ENCODE measurements at places on chromosomes 5 and 9.

GRCh38 chr9:83656032-83656680, 33.2 kb downstream of the IDNK start:
- no peaks in the 10 kb centered on the region for H3K36me3 ChIP-seq
- no peak overlapping the region for H3K27ac ChIP-seq
- H3K27me3 ChIP-seq: no peaks in the 10 kb centered on the region
- no peak for DNase-seq

- no peak for DNase-seq
- H3K27me3 ChIP-seq: no peaks in the 10 kb centered on the region
- no peaks in the 10 kb centered on the region for H3K36me3 ChIP-seq
Observed at GRCh38 chr9:136075881-136076678, 19.0 kb downstream of the NACC2 start.

DNA sequence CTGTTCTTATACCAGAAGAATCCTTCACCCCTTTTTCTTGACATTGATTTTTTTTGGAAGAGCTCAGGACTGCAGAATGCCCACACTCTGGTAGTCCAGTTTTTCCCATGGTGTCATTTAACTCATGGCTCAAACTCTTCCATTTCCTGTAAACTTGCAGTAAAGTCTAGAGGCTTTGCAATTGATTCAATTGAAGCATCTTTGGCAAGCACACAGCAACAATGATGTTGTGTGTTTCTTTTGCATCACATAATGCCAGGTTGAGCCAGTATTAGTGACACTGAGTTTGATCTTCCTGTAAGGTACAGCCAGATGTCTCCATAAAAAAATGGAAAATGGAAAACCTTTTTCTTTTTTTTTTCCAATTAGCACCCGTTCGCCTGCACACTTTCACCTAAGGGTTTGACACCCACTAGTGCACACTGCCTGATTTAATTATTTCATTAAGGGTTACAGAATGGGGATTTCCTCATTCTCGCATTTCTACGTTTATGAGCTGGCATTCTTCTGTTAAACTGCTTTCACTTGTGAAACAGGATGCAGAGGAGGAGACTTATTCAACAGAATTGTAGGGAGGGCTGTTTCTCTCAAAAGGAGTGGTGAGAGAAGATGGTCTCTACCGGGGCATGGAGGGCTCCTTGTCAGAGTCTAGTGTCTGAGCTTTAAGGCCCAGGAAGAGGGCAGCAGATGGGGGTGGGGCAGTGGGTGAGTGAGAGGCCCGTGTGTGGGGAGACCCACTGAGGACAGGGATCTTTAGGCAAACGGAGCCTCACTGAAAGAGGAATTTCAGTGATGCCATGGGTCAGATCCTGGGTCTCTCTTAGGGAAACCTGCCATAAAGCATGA, 2.2 kb upstream of the S1PR3 start:
- H3K27ac ChIP-seq: no peak overlapping the region
- H3K4me1 ChIP-seq: peaks cover 22% of the 10 kb centered on the region
- no peaks in the 10 kb centered on the region for H3K36me3 ChIP-seq
- peaks cover 6% of the 10 kb centered on the region for H3K27me3 ChIP-seq
- no peak overlapping the region for H3K4me3 ChIP-seq
- no peak for DNase-seq

- H3K4me3 ChIP-seq: no peak overlapping the region
- no peaks in the 10 kb centered on the region for H3K27me3 ChIP-seq
- H3K4me1 ChIP-seq: peaks cover under 1% of the 10 kb centered on the region
- no peak for DNase-seq
- H3K27ac ChIP-seq: no peak overlapping the region
Observed at GRCh38 chr5:159458217-159458711, 128.0 kb upstream of the IL12B start.

GRCh38 chr5:22050931-22051330, 802.2 kb downstream of the CDH12 start:
- no peak overlapping the region for H3K27ac ChIP-seq
- no peak overlapping the region for H3K4me3 ChIP-seq
- H3K36me3 ChIP-seq: no peaks in the 10 kb centered on the region
- H3K27me3 ChIP-seq: no peaks in the 10 kb centered on the region
- DNase-seq: no peak

DNA sequence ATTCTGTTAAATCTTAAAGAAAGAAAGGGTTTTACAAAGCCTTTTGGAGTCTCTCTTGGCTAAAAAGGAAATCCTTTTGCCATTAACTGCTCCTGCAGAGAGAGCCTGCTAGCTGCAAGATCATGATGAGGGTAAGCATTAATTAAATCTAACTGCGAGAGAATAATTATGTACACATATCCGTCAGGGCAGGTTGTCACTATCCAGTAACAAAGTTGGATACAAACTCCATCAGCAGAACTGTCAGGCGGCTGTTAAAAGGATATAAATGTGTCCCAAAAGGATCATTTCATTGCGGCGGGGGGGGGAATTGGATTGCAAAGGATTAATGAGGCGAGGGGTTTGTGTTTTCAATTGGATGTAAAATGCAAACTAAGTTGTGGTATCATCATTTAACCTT, 289.3 kb downstream of the ASTN2 start:
- H3K36me3 ChIP-seq: no peaks in the 10 kb centered on the region
- H3K4me3 ChIP-seq: no peak overlapping the region
- H3K27ac ChIP-seq: no peak overlapping the region
- no peaks in the 10 kb centered on the region for H3K4me1 ChIP-seq
- no peaks in the 10 kb centered on the region for H3K27me3 ChIP-seq

DNA sequence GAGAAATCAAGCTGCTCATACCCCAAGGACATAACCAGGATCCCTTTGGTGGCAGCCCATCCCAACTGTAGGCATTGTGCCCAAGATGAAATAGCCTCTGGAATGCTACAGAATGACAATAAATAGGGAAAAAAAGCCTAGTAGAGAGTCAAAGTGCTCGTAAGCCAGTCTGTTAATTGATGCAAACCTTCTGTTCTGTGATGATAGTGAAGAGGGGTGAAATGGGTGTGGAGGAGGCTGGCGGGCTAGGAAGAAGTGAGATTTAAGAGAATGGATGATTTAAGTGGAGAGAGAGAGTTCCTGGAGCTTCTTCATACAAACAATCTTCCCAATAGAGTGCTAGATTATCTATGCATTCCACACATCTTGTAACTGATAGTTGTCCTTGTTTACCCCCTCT, 301.0 kb upstream of the PCSK5 start:
- no peak overlapping the region for H3K27ac ChIP-seq
- no peak overlapping the region for H3K4me3 ChIP-seq
- no peak for DNase-seq
- no peaks in the 10 kb centered on the region for H3K36me3 ChIP-seq
- H3K27me3 ChIP-seq: no peaks in the 10 kb centered on the region

DNA sequence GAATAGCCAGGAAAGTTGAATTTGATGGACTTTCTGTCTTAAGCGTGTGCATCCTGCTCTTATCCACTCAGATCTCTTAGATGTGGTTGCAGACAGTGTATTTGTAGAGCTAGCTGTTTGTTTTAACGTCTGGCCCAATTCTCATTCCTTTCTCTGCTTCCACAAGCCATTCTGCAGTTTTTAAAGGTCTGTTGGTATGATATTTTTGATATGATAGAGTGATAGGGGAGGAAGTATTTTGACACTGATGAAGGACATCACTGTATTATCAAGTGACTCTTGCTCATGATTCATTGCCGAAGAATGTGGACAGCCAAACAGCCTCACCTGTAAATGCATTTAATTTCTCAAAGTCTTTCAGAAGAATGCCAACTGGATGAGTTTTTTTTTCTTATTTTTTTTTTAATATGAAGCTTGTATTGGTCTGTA, 4.5 kb downstream of the TJP2 start:
- H3K36me3 ChIP-seq: no peaks in the 10 kb centered on the region
- no peak overlapping the region for H3K4me3 ChIP-seq
- peaks cover 50% of the 10 kb centered on the region for H3K4me1 ChIP-seq
- no peak for DNase-seq

GRCh38 chr9:128550770-128551656, 1.4 kb upstream of the SPTAN1 start:
- no peak overlapping the region for H3K4me3 ChIP-seq
- DNase-seq: no peak
- no peaks in the 10 kb centered on the region for H3K36me3 ChIP-seq
- no peaks in the 10 kb centered on the region for H3K27me3 ChIP-seq
- no peak overlapping the region for H3K27ac ChIP-seq

DNA sequence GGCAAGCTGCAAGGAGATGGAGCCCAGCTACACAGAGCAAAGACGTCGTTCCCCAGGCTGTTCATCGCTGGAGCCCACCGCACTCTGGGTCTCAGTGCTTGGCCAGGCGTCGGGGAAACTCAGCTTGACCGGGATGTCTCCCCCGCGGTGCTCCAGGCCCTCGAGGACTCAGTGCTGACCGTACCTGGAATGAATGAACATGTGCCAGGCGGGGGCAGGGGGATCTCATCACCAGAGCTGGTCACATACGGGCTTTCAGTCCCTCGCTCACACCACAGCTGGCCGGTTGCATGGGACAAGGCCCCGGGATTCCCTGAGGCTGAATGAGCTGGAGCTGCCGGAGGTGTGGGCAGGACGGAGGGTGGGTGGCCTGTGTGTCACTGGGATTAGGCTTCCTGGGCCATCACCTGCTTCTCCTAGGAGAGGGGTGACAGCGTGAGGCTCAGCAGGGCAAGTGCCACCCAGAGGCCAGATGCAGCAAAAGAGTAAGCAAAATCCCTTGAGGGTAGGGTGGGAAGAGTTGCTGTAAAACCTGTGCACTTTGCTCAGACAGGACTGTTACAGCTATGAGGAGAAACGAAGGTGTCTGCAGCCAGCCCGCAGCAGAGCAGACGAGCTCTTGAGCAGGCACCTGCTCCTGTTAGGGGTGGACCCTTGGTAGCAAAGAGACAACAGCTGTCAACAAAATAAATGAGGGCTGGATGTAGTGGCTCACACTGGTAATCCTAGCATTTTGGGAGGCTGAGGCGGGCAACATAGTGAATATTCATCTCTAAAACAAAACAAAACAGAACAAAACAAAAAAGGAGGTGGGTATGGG, 70.7 kb upstream of the RAPGEF1 start:
- H3K4me3 ChIP-seq: no peak overlapping the region
- H3K36me3 ChIP-seq: no peaks in the 10 kb centered on the region
- DNase-seq: no peak
- H3K27me3 ChIP-seq: peaks cover 9% of the 10 kb centered on the region
- H3K4me1 ChIP-seq: no peaks in the 10 kb centered on the region

DNA sequence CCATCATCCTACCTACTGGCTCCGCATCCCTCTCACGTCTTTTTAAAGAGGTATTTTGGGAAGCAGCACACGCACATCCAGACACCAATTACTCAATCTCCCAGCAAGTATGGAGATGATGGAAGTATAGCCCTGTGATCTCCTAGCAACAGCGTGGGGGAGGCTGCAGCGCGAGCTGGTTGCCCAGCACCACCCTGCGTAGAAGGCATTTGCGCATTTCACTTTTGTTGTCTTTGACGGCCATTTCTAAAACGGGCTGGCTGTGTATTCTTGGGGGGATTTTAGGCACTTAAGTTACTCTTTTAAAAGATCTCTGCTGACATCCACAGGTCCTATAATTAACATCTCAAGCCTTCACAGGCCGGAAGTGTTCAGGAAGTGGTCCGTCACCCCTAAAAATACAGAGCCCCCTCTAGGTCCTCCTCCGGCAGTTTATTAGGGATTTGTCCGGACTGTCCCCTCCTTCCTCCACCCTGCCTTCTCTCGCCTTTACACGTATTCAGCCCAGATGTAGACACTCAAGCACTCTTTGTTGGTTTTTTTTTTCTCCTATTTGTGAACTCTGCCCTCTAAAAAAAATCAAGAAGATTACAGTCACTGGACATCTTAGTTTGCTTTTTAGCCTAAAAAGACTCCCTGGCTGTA, 371.4 kb downstream of the NTRK2 start:
- no peaks in the 10 kb centered on the region for H3K36me3 ChIP-seq
- DNase-seq: no peak
- no peaks in the 10 kb centered on the region for H3K27me3 ChIP-seq
- H3K4me3 ChIP-seq: no peak overlapping the region
- H3K4me1 ChIP-seq: no peaks in the 10 kb centered on the region

DNA sequence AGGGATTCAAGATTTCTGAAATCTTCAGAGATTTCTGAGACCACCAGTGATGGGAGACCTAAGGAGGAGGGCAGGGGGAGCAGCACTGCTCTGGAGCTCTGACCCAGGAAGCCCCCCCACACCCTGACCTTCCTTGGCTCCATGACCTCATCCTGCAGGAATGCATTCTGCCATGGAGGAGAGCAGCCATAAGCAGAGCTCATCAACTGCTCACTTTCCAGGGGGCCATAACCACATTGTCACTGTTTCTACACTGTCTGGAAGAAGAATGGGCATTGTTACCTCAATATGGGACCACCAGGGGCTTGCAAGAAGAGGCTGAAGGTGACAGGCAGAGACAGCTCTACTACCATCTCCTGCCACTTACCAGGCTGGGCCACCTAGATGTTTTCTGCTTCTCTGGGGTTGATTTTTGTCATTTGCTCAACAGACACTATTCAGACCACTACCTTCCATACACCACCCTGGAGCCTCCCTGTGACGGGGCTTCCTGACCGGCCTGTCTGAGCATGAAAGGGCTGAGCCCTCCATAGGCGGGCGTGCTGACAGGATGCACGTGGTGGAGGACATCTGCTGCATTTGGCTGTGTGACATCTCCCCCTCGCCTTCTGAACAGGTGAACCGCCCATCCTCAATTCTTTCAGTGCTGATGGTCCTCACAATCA, 2.3 kb upstream of the TSC1 start:
- H3K27me3 ChIP-seq: no peaks in the 10 kb centered on the region
- no peak overlapping the region for H3K27ac ChIP-seq
- H3K36me3 ChIP-seq: no peaks in the 10 kb centered on the region
- H3K4me1 ChIP-seq: peaks cover 24% of the 10 kb centered on the region
- no peak overlapping the region for H3K4me3 ChIP-seq
- DNase-seq: no peak

DNA sequence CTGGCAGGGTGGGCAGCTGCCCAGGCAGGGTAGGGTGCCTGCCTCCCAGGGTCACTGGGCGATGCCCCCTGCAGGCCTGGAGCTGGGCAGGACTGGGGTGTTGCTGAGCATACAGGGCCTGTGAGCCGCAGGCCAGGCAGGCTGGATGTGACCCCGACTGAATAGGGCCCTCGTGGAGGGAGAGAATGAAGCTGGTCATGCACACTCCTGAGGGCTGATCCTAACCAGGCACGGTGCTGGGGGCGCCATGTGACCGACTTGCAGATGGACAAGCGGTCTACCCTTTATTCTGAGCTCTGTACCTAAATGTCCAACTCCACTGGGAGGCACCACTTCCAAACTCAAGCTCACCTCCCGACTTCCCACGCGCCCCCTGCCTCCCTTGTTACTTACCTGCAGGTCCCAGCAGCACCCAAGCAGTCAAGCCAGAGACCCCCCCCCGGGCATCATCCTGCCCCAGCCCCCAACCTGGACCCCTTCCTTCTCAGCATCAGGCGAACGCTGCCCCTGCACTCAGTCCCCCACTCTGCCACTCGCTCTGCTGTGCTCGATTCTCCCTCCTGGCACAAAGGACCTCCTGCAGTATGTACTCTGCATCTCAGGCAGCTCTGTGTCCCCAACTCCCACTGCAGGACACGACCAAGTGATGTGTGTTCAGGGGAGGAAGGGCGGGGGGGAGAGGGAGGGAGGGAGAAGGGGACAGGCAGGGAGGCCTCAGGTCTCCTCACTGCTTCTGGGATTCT, 76.8 kb upstream of the PHYKPL start:
- no peaks in the 10 kb centered on the region for H3K36me3 ChIP-seq
- H3K27ac ChIP-seq: no peak overlapping the region
- DNase-seq: no peak
- no peak overlapping the region for H3K4me3 ChIP-seq

- no peak overlapping the region for H3K27ac ChIP-seq
- no peaks in the 10 kb centered on the region for H3K4me1 ChIP-seq
Observed at GRCh38 chr9:13992138-13993088, 321.5 kb downstream of the NFIB start.
